Stimulated activated CD8-positive, alpha-beta memory T cell treated with anti-CD3 and anti-CD28 coated beads, Interleukin-15, amount 100 ng/mL, for 24 hours (primary cell): ENCODE measurements at places on chromosomes 13 and 19.

DNA sequence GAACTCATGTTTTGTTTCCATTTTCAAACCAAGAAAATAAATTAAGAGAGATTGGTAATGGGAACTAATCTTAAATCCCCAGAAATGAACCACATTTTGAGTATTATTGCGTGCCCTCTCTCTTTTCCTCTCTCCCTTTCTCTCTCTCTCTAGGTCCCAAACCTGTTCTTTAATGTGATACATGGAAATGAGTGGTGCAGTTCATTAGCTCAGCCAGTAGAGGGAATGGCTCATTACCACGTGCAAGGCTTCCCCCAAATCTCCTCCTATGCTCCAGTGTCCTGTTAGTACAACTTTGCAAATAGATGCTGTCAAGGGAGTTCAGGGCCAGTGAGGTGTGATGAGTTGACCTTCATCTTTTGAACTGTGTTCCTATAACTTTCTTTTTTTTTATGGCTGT lies 178.4 kb downstream of the FGF9 start:
- DNase-seq, result no peak

- DNase-seq, result no peak
Measured at GRCh38 chr19:7740682-7741054, 6.7 kb downstream of the CD209 start.

- DNase-seq, result no peak
Measured at GRCh38 chr19:3154957-3155736, 19.3 kb downstream of the GNA15 start.

- DNase-seq, result no peak
Measured at GRCh38 chr13:113398963-113399754, 35.2 kb upstream of the GRTP1 start.

- no peak for DNase-seq
Measured at GRCh38 chr19:55109527-55110291, 7.7 kb downstream of the PPP1R12C start.

GRCh38 chr19:2791876-2792275 lies 6.6 kb downstream of the THOP1 start:
- no peak for DNase-seq

DNA sequence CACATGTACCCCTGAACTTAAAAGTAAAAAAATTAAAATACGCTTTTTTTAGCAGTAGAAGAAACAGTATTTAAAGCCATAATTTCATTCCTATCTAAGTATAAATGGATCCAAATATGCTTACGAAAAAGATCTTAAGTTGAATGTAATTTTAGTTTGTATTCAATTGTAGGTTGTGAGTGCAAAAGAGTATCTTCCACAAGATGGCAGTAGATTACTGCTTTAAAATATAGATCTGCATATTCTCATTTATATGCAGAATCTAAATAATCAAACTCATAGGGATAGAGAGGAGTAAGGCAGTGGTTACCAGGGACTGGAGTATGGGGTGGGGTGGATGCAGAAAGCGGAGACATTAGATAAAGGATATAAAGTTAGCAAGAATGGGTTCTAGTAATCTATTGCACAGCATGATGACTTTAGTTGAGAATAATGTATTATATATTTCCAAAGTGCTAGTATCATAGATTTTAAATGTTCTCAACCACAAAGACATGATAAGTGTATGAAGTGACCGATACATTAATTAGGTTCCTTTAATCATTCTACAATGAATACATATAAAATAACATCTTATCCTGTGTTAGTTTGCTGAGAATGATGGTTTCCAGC lies 14.2 kb downstream of the OR7A17 start:
- no peak for DNase-seq

DNA sequence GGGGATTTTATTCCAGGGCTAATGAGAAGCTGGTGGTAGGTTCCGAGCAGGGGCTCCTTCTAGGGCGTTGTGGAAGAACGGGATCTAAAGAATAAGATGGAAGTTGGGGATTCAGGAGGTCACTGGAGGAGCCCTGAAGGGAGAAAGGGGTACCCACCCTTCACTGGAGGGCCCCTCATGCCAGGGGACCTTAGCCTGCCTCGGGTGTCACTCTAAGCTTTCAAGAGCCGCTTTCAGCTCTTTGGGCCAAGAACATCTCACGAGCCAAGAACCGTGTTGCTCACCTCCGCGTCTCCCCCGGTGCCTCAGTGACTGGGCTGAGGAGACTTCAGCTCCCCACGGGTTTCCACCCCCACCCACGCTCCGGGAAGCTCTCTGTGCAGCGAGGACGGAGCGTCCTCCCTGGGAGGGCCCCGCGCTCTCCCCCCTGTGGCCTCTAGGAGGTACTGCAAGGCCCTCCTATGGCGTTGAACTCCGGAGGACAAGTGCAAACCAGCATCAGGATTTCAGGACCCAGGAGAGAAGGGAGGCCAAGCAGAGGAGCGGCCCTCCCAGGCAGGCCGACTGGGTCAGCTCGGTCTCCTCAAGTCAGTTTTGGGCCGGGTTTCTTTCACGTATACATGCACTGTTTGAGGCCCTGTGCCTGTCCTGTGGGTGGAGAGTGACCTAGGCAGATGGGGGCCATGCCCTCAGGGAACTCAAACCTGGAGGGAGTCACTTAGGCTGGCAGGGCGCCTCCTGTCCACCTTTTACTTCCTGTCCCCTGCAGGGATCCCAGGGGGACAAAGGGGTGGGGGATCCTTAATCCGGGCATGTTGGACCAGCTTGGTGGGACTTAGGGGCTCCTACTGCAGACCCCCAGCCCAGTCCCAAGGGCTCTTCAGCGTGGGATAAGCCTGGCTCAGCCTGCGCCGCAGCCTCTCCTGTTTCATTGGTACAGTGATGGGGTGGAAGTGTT lies 5.1 kb upstream of the KRTDAP start:
- peak; percentile 61 for DNase-seq

DNA sequence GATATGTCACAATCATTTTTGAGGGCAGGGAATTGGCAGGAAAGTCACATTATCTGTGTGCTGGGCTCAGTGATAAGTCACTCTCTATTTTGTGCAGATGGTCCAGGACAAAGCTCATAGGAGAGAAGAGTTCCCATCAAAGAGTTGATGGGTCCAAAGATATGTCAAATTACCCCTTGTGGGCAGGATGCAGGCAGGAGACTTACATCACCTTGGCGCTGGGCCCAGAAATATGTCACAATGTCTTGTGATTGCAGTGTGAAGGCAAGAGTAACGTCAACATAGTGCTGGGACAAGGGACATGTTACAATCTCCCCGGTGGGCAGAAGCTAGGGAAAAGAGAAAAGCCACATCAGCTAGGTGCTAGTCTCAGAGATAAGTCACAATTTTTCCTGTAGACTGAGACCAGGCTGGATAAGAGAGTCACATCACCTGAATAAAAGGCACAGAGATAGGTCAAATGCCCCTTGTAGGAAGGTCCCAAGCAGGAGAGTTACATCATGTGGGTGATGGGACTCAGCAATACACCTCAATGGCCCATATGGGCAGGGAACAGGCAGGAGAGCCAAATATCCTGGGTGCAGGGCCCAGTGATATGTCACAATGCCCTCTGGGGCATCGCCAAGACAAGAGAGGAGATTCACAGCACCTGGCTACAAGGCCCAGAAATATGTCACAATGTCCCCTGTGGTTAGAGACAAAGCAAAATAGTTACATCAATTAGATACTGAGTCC lies 47.9 kb downstream of the ZNF99 start:
- no peak for DNase-seq

DNA sequence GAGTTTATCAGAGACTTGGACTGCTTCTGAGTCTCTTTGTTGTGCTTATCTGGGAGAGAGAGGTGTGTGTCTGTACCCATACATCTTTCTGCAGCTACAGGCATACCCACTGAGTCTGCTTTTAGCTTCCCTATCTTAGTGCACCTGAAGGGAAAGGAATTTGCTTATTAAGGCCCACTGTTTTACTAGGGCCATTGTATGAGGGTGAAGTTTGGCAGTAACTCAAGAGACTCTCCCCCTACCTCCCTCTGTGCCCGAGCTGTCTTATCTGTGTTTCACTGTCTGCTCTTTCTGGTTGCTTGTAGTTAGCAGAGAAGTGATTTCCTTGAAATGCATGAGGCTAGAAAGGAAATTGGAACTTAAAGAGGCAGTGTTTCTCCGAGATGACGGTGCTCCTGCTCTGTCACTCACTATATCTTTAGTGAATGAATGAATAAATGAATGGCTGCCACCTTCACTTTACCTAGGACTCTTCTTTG lies 678 bp upstream of the CD33 start:
- DNase-seq, result no peak

DNA sequence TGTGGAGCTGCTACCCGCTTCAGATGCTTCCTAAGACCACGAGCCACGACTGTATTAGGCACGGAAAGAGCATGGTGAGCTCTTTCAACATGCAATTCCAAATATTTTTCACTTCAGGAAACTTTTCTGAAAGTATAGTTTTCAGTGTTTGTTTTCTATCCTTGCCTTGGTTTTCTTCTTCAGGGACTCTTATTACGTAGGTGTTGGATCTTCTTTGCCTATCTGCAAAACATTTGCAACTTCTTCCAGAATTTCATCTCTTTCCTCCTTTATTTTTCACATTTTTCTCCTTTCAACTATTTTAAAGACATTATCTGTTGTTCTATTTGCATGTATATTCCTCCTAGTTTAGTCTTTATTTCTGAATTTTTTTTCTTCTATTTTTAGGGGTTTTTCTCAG lies 148.9 kb upstream of the LSM14A start:
- DNase-seq, result no peak

DNA sequence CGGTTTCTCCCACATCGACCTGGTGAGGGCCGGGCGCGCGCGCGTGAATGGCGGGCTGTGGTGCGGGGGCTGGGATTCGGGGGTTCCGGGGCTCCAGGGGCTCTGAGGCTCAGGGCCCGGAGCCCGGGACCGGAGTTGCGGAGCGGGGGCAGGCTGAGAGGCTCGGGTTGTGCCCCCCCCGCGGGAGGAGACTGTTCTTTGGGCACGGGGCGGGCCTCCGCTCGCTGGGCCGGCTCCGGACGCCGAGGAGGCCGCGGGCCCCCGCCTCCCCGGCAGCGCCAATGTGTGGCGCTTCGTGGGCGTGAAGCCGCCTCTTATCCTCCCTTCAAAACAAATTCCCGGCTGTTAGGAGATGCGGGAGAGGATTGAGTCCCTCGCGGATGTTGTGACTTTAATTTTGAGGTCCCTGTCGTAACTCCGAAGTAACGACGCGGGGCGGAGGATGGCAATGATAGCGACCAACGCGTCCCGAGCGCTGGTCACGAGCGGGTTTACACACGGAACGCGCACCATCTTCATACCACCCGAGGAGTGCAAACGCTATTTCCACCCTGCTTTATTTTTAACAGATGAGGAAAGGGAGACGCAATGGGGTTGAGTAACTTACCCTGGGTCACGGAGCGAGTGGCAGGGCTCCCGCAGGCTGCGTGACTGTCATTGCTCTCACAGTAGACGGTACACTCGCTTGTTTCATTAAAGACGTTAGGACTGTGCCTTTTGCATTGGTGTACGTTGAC lies 536 bp downstream of the UBA2 start:
- DNase-seq, result peak; percentile 20

GRCh38 chr19:27793128-27793643 lies 1419.8 kb downstream of the UQCRFS1 start:
- peak; percentile 48 for DNase-seq

GRCh38 chr13:45341799-45342500 lies 967 bp upstream of the TPT1 start:
- DNase-seq, result no peak

- DNase-seq, result no peak
Measured at GRCh38 chr19:38046254-38047048, 139.4 kb downstream of the SIPA1L3 start.

GRCh38 chr13:25001476-25002206 lies 94.3 kb upstream of the PABPC3 start:
- no peak for DNase-seq

DNA sequence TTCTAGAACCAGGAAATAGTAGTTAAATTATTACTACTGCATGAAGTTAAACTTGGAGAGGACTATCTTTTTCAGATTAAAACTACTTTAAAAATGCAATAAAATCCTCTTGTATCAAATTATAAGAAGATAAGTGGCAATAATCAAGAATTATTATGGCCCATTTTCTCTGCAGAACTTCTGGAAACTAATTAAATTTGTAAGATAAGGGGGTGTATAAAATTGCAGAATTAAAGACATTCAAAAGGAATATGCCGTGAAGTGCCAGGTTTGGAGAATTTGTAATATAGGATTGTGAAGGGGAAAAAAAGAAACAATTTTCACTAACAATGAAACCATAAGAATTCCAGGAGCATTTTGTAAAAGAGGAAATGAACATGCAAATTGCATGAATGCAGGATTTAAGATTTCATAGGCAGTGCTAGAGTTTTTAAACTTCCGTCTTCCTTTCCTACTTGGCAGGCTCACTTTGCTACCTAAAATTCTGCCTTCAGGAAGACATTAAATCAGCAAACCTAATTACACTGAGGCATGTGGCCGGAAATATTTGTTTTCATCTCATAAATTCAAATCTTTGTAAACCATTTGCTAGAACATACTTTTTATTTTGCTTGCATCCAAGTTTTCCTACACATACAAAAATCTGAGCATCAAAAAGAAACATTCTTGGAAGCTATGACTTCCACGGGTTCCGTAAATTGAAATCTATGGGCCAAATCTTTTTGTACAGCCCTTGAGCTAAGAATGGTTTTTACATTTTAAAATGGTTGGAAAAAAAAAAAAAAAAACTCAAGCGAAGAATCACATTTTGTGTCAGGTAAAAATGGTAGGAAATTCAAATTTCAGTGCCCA lies 166.9 kb downstream of the DCLK1 start:
- DNase-seq, result no peak

- DNase-seq, result no peak
Measured at GRCh38 chr19:4870025-4870700, 2.7 kb upstream of the PLIN3 start.

DNA sequence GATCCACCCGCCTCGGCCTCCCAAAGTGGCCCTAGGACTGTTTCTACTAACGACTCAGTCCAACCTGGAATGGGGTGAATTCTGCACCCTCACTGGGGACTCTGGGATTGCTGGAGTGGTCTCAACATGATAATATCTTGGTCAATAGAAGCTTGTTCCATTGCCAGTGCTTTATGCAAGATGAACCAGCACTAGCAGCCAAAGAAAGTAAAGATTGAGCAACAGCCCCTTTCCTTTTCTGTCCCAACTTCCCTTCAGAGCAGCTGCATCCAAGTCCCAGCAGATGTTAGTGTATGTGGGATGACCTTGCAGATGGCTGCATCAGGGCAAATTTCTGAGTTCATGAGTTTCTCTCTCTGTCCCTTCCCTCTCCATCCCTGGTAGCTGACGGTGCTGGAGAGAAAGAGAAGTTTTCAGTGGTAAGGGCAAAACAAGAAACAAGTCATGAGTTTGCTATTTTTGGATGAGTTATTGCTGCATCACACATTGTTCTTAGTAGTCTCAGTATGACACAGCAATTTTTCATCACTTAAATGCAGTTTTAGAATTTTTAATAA lies 183.6 kb upstream of the EDNRB start:
- DNase-seq, result no peak

DNA sequence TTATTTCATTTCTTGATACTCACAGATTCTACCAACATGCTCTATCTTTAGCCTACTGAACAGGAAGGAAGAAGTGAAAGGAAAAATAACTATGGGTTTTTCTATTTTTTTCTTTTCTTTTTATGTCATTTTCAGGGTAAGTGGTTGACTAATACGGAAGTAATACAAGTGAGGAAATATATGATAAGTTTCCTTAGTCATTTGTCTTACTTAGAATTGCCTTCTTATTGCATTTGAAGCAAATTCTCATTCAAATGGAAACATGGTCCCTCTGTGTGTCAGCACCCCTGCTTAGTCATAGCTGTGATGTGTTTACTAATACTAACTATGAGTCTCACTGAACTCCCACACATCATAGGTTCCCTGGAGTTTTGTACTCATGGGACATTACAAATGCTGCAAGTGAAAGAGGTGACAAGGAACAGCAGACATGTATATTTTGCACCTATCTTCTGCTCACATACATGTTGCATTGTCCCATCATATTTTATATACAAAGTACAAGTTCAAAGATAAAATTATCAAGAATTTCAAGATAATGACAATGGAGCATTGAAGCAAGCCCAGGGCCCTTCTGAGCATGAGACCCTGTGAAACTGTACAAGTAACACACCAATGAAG lies 60.1 kb downstream of the DCT start:
- DNase-seq, result no peak
